Nasal cavity respiratory epithelium epithelial cell of viscerocranial mucosa (primary cell): ENCODE measurements at places on chromosomes 7 and 10. TPM values are rescaled to one million over a fixed set of nuclear protein-coding genes. Genes with fewer than 3 reads are reported as not detected.

Gene ATG9B
- 1.00 and 1.7 TPM in 2 replicates for total RNA-seq

Gene FEZF1
- total RNA-seq = under 0.01 TPM in 1 of 2 replicates, not detected in the other

Gene GNAT3
- not detected in 2 replicates for total RNA-seq

Gene RAPGEF5
- total RNA-seq = 4.8 and 9.5 TPM in 2 replicates

Gene ABCC2
- total RNA-seq = 0.34 and 0.71 TPM in 2 replicates

Gene ZKSCAN1
- total RNA-seq = 40.3 and 61.4 TPM in 2 replicates

Gene EGR2
- 0.64 and 0.68 TPM in 2 replicates for total RNA-seq

Gene AHCYL2
- total RNA-seq = 13.3 and 21.1 TPM in 2 replicates

Gene CALHM2
- under 0.01 and 1.3 TPM in 2 replicates for total RNA-seq

Gene HOXA10
- not detected in 2 replicates for total RNA-seq

Gene CCDC146
- total RNA-seq = 2.1 and 6.8 TPM in 2 replicates

Gene HOXA1
- 0.07 and 0.68 TPM in 2 replicates for total RNA-seq

Gene NUTM2E
- total RNA-seq = 0.21 and 0.34 TPM in 2 replicates

Gene CCL24
- total RNA-seq = 0.43 TPM in 1 of 2 replicates, not detected in the other

Gene NME8
- not detected in 2 replicates for total RNA-seq

Gene PPP1R3A
- not detected in 2 replicates for total RNA-seq

Gene SLC16A9
- total RNA-seq = 2.4 and 3.7 TPM in 2 replicates

Gene NACAD
- total RNA-seq = 0.34 and 0.43 TPM in 2 replicates

Gene VPS37D
- 1.0 and 1.3 TPM in 2 replicates for total RNA-seq

Gene TUBAL3
- total RNA-seq = 0.34 and 0.36 TPM in 2 replicates

Gene CCT6A
- total RNA-seq = 336 and 351 TPM in 2 replicates

Gene PLAC9
- not detected in 2 replicates for total RNA-seq

Gene SFMBT2
- under 0.01 and 0.07 TPM in 2 replicates for total RNA-seq

Gene CABCOCO1
- not detected in 2 replicates for total RNA-seq

Gene AGBL3
- 1.00 and 1.0 TPM in 2 replicates for total RNA-seq

Gene ELOVL3
- under 0.01 and 0.36 TPM in 2 replicates for total RNA-seq

Gene GDF2
- not detected in 2 replicates for total RNA-seq

Gene SEC61G
- 101 and 384 TPM in 2 replicates for total RNA-seq

Gene NOBOX
- total RNA-seq = not detected in 2 replicates

Gene NPC1L1
- under 0.01 and 0.14 TPM in 2 replicates for total RNA-seq

Gene TSC22D4
- 12.0 and 22.6 TPM in 2 replicates for total RNA-seq

Gene UPK3B
- total RNA-seq = 1.4 and 6.7 TPM in 2 replicates

Gene CYP17A1
- total RNA-seq = not detected in 2 replicates

Gene GIMAP4
- not detected in 2 replicates for total RNA-seq

Gene NPY
- not detected in 2 replicates for total RNA-seq

Gene AHR
- 138 and 303 TPM in 2 replicates for total RNA-seq

Gene TEX47
- not detected in 2 replicates for total RNA-seq

Gene PRSS37
- total RNA-seq = not detected in 2 replicates

Gene NT5C3A
- 28.6 and 36.6 TPM in 2 replicates for total RNA-seq

Gene AP5Z1
- total RNA-seq = 24.6 and 30.3 TPM in 2 replicates

Gene SEMA3A
- total RNA-seq = 25.4 and 35.9 TPM in 2 replicates

Gene KBTBD2
- 48.3 and 55.0 TPM in 2 replicates for total RNA-seq

Gene EN2
- under 0.01 and 0.07 TPM in 2 replicates for total RNA-seq

Gene OR2A12
- not detected in 2 replicates for total RNA-seq

Gene PON1
- not detected in 2 replicates for total RNA-seq

Gene FXYD4
- total RNA-seq = not detected in 2 replicates

Gene PGAM2
- not detected in 2 replicates for total RNA-seq
